Forelimb muscle (tissue), 1 donor: ENCODE measurements at places on chromosomes 3 and 15.

- DNase-seq, result no peak
Observed at GRCh38 chr3:49415931-49416601, 3.8 kb downstream of the TCTA start.

- DNase-seq, result no peak
Observed at GRCh38 chr3:158491968-158492367, 79.0 kb upstream of the MLF1 start.

DNA sequence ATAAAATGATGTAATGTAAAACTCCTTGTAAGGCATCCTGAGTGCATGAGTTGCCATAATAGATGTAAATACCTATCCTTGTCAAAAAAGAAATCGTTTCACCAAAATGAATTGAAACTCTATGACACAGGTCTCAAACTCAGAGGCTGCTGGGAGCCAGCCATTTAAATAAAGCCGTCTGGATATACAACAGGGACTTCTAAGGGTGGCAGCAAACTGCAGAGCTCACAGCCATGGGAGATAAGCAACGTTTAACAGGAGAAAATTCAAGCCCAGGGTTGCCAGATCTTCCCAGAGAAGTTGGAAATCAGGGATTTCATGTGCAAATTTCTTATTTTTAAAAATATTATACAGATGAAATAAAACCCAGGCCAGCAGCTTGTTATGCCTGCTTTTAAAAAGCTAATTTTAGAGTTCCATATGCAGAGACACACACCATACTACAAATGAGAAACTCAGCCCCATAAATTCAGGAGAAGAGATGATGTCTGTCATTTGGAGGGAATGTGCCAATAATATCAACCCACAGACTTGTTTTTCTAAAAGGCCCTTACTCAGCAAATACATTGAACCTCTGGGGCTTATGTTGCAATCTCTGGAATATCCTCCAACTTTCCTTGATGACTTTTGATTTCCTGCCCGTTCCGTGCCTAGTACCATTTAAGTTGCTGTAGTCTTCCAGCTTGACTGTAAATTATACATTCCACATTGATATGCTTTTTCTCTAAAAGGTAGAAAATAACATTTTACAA lies 75.6 kb downstream of the AQP9 start:
- no peak for DNase-seq

DNA sequence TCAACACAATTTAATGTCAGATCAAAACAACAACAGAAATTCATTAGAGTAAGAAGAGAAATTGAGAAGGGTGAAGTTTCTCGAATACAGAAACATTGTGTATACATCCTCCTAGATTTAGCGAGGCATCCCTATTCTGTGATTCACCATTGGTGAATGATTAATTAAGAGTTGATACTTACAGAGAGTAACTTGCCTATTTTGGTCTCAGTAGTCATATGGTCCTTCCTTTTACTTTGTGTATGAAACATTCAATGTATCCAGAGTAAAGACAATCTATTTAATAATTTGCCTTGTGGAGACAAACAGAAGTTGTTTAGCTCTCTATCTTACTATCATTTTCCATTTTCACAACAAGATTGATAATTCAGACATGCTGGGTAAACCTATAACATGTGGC lies 432.0 kb downstream of the ZPLD1 start:
- DNase-seq, result no peak

- no peak for DNase-seq
Observed at GRCh38 chr15:27219636-27220035, 248.7 kb downstream of the GABRG3 start.

DNA sequence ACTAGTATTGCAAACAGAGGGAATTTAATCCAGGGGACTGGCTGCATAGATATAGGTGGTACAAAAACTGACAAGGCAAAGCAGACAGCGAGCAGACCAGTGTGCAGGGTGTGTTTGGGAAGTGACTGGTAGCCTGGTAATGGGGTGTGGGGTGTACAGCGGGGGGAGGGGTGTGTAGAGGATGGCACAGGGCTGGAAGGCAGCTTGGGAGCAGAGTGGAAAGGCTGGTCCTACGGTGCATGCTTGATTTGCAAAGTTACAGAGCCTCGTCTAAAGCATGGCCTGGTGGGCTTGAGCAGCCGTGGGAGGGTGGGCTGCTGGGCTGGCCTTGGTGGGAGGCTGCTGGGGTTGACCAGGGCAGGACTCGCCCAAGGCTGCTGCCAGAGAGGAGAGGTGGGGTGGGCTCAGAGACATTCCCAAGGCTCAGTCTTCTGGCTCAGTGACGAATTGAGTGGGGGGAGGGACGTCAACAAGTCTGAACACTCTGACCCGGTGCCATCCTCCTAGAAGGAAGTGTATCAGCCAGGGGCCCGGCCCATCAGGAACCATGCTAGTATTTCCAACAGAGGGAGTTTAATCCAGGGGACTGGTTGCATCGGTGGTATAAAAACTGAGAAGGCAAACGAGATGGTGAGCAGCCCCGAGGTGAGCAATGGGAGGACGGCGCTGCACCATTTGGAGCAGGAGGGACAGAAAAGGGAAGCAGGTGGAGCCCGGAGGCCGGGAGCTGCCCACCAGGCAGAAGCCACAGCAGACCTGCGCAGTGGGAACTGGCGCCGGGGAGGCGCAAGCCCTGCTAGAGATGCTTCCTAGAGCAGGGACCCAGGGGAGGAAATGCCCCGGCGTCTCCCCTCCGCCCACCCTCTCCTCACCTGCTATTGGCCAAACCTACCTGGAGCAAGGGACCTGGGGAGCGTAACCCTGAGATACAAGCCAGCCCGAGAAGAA lies 29.2 kb downstream of the CPN2 start:
- no peak for DNase-seq

DNA sequence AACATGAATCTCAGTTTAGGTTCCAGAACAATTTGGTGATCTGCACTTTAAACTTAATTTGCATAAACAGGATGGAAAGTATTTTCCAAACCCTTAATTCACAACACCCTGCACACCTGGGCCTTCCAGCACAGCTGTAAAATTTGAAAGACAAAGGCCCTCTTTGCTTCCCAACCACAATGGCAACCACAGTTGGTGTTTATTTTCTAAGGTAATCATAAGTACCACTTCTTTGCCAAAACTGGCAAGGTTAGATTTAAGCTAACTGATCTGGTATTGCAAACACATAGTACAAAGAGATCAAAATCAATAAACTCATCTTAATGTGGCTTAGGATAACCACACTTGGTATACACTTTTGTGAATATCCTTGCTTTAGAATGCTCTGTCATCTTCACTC lies 4.1 kb downstream of the LRIG1 start:
- DNase-seq, result no peak

DNA sequence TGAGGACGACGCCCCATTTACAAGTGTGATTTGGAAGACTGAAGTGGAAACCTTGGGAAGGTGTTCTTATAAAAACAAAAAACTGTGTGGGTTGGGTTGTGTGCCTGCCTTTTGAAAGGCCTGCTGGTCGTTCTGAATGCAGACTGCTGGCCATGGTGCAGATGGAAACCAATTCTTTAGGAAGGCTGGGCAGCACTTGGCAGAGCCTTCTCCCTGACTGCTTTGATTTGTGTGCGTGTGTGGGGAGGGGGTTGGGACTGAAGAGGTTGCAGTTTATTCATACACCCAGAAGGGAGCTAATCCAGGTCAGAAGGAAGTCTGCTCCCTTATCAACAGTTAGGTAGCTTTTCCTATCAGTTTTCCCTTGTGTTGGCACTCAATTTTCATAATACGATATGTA lies 288.7 kb downstream of the SOX2 start:
- DNase-seq, result no peak

DNA sequence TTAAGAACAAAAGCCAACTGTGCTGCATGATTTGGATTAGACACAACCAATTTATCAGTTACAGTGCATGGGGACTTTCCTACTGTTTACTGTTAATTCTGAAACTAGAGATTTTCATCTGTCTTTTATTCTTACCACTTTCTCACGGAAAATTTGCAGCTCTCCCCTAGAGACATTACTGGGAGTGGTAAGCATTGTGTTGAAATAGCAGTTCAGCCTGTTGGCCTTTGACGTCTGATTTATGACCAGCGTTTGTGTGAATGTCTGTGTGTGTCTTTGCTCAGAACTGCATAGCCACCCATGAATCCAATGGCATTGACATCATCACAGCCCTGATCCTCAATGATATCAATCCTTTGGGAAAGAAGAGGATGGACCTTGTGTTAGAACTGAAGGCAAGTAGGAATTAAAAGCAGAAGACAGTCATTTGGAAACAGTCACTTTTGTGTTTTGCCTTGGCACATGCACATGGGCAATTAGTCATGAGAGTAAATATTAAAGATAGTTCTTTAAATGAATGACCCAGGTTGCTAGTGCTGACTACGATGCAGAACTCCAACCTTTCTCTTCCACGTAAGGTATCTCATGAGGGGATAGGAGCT lies 202.2 kb upstream of the BHLHE40 start:
- DNase-seq, result no peak

- DNase-seq, result no peak
Observed at GRCh38 chr3:117200962-117201361, 491.4 kb downstream of the TUSC7 start.

GRCh38 chr3:132638706-132639105 lies 20.9 kb downstream of the ACAD11 start:
- no peak for DNase-seq

GRCh38 chr15:36977659-36978058 lies 122.7 kb downstream of the MEIS2 start:
- DNase-seq, result no peak

GRCh38 chr3:31862666-31863279 lies 118.3 kb downstream of the OSBPL10 start:
- no peak for DNase-seq

DNA sequence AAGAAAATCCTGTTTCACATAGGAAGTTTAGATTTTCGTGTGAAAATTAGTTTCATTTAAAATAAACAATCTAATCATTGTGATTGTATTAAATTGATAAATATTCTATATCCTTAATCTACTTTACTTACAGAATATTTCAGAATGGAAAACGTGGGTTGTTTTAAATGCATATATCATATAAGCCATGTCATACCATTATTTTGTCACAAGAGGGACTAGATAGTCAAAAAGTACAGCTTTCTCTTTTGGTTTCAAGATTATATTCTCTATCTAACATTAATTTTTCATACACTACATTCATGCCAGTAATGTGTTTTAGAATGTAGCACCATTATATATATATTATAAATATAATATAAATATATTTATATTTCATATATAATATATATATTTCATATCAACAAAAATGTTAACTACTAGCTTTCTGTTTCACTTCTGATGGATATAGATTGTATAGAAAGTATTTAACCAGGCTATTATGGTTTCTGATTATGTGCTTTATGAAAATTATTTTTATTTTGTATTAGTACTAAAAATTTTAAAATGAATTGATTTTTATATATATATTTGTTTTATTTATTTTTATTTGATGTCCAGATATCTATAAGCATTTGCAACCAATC lies 45.3 kb downstream of the OSTN start:
- no peak for DNase-seq

GRCh38 chr15:33310481-33311311 lies at the start of gene RYR3:
Gene RYR3 (plus strand): TSS chr15:33310967. CDS start chr15:33311046, 79 bp downstream.
- no peak for DNase-seq

DNA sequence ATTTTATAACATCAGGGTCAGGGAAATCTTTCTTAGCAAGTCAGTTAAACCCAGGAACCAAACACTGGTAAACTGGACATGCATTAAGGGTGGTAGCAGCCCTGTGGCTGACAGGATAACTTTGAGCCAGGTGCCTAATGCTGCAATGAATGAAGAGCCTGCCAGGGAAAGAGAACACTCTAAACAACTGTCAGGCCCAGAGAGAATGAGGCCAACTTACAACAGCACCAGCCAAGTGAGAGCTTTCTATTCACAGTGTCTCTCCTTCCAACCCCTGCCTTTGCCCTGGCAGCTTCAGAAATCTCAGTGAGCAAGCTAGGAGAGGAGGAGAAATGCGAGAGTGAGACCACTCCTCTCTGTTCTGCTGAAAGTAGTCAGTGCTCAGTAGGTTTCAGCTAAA lies 50.4 kb upstream of the ATP2C1 start:
- no peak for DNase-seq

- no peak for DNase-seq
Observed at GRCh38 chr15:31177951-31178350, 76.4 kb upstream of the TRPM1 start.

GRCh38 chr3:174951034-174951433 lies 91.9 kb downstream of the NAALADL2 start:
- DNase-seq, result no peak

- no peak for DNase-seq
Observed at GRCh38 chr3:94065122-94065521, 2.3 kb downstream of the NSUN3 start.

GRCh38 chr15:27360316-27360715 lies 389.3 kb downstream of the GABRG3 start:
- no peak for DNase-seq

DNA sequence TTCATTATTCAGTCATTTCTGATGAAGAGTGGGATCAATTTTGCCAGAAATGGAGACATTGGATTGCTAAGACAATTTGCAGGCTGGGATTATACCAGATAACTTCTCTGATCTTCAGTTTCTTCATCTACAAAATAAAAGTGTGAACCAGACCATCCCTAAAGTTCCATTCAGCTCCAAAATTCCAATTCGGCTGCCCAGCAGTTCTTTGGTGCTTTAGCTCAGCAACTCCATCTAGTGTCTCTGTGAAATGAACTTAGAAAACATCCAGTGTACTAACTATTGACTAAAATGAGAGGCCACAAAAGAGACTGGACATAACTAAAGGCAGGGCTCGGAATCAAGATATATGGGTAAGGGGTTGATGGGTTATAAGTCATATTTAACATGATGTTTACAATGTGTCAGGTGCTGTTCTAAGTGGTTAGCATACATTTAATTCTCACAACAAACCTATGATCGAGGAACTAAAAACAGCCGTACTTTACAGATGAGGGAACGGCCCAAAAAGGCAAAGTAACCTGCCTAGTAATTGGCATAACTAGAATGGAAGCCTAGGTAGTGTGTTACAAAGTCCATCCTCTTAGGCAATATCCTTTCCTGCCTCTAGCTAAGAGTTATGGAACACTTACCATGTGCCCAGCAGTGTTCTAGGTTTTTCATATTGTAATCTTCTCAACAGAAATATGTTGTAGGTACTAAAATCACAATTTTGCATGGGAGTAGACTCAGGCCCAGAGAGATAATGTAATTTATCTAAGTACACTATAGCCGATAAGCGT lies 17.0 kb downstream of the THAP10 start:
- no peak for DNase-seq

- no peak for DNase-seq
Observed at GRCh38 chr15:63797116-63797515, 36.6 kb downstream of the HERC1 start.

GRCh38 chr3:79461129-79461792 lies 306.5 kb downstream of the ROBO1 start:
- no peak for DNase-seq

- DNase-seq, result no peak
Observed at GRCh38 chr3:126886217-126886616, 96.7 kb upstream of the PLXNA1 start.

DNA sequence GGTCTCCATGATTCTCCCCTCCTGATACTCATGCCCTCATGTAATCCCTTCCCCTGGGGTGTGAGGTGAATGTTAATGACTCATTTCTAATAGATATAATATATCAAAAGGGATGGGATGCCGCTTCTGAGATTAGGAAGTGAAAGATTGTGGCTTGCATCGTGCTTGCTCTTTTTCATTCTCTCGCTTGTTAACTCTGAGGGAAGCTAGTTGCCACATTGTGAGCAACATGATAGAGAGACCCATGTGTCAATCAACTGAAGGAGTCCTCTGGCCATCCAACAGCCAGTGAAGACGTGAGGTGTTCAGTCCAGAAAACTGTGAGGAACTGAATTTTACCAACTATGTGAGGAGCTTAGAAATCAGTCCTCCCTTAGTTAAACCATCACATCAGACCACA lies 28.9 kb upstream of the DRD3 start:
- DNase-seq, result no peak
